Cerebellar cortex (tissue), 1 donor: ENCODE measurements at places on chromosomes 11 and 22.

- no peak for DNase-seq
Measured at GRCh38 chr22:25358421-25359170, 139.2 kb downstream of the CRYBB2 start.

DNA sequence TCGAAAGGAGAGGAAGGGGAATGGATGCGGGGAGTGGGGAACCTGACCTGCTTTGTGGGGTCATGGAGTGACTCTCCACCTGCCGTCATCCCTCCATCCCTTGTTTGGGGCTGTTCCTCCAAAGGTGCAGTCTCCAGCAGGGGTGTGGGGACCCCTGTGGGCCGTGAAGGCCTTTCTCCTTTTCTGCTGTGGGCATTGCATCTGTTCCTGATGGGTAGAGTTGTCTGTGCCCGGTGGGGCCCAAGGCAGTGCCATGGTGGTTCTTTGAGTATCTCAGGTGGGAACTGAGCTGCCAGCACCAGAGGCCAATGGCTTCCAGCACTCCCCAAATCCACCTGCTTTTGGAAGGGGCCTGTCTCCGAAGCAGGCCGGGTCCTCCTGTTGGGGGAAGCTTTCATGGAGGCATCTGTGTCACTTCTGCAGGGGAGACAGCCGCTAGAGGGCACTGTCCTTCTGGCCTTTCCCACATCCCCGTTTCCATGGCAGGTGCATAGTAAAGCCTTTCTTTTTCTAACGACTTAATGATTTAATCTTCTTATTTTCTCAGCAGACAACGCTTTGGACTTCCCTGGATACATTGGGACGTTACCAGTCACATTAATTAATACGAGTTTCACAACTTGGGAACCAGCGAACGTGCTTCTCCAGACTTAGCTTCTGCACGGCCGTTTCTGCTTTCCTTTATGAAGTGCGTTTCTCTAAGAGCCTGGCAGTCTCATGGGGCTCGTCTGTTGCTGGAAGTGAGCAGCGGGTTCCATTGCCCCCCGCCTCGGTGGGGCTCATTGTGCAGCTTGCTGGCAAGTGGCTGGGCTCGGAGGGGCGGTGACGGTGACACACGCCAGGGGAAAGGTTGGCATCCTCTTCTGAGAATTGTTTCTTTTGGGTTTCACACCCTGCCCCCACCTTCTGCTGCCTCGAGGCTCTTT lies 57.1 kb downstream of the PARVB start:
- DNase-seq, result peak; percentile 86

GRCh38 chr11:392102-392777 lies 1.8 kb upstream of the PKP3 start:
- no peak for DNase-seq

GRCh38 chr11:111561791-111562325 lies 21.3 kb downstream of the LAYN start:
- peak; percentile 47 for DNase-seq

- DNase-seq, result no peak
Measured at GRCh38 chr11:79174045-79175008, 266.5 kb downstream of the TENM4 start.

DNA sequence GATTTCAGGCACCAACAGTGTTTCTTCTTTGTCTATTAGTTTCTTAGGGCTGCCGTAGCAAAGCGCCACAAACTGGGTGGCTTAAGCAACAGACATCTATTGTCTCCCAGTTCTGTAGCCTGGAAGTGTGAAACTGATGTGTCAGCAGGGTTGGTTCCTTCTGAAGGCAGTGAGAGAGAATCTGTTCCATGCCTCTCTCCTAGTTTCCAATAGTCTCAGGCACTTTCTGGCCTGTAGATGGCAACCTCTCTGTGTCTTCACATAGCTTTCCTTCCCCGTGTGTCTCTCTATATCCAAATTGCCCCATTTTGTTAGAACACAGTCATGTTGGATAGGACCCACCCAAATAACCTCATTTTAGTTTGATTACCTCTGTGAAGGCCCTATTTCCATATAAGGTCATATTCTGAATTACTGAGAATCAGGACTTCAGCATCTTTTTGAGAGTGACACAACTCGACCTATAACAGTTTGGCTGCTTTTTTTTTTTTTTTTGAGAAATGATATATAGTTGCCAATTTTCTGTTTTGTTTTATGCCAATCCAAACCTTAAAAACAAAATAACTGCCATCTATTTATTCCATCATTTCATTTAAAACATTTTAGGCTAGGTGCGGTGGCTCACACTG lies 108.2 kb downstream of the SLC36A4 start:
- peak; percentile 43 for DNase-seq

DNA sequence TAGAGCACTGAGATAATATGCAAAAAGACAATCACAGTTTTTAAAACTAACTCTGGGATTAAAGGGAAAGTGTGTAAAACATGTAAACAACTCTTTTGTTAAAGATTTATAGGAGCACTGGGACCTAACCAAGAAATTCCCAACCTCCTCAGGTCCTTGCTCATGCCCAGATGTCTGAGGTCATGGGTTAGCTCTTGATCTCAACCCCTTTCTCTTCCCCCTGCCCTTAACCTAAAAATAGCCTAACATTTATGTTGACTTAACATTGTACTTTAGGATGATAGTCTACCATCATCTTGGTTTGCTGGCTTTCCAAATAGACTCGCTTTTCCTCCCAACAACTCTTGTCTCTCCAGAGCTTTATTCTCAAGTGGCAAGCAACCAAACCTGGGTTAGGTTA lies 258.2 kb upstream of the FAT3 start:
- DNase-seq, result no peak

GRCh38 chr11:8105133-8105532 lies 24.1 kb downstream of the TUB start:
- no peak for DNase-seq

DNA sequence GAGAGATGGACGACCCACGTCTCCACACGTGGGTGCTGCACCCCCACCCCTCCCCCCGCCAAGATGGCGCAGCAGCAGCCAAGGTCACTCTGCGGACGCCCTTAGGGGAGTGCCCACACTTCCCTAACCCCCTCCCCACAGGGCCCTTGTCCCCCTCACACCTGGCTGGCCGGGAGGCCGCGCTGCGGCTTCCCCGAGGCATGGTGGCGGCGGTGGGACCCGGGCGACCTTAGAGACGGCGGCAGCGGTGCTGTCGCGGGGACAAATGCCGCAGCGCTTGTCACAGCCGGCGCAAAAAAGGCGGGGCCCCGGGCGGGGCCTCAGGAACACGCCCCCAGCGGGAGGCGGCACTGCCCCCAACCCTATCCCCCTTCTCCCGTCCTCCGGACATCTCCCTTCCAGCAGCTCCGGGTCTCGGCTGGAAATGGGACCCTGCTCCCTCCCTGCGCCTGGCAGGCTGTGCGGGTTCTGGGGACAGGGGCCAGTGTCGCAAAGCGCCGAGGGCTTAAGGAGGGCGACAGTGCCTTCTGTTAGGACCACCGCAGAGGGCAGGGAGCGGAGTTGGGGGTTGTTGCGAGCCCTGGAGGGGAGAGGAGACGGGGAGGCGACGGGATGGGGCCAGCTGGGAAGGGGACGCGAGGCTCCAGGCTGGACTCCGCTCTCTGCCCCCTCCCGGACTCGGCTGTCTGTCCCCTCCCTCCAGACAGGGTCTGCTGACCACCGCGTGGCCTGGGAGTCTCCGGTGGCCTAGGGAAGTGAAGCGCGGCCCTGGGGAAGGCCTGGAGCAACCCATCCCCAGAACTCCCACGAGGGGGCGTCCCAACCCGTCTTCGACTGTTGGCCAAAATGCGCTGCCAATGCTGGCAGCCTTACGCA lies at the start of gene CHCHD10:
Gene CHCHD10, minus strand, starts transcription at position 300 of the 876 bp plus-strand sequence. Its CDS starts 98 bp downstream, at position 202.
- peak; percentile 78 for DNase-seq

GRCh38 chr22:21760640-21761039 lies 25.0 kb upstream of the YPEL1 start:
- no peak for DNase-seq

- DNase-seq, result no peak
Measured at GRCh38 chr11:25655636-25656035, 676.3 kb upstream of the ANO3 start.

DNA sequence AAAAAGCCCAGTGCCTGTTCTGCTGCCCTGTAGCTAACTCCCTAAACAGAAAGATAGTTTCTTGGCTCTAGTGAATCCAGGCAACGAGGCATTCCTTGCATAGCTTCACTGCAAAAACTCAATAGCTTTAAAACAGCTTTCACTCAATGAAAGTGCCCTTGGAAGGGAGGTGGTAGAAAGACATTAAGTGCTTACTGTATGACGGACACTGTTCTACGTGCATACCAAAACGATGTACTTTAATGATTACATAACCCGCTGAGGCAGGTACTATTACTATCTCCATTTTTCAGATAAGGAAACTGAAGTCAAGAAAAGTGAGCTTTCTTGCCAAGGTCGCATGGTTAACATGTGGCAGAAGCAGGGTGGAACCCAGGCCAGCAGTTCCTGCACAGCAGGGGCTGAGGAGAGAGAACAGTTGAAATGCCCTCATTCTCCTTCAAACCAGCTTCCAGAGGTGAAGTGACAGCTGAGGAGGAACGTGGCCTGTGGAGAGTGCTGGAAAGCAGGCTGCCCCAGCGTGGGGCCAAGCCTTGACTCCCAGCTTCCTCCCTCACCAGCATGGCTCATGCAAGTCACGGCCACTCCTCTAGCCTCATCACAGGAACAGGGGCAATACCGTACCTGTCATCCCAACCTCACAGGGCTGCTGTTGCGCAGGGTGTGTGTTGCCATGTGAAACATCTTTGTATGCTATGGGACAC lies 227.5 kb upstream of the NARS2 start:
- DNase-seq, result no peak

- DNase-seq, result no peak
Measured at GRCh38 chr11:72750556-72751115, 1.6 kb downstream of the ARAP1 start.

- no peak for DNase-seq
Measured at GRCh38 chr22:29345932-29346331, 30.4 kb upstream of the RASL10A start.

- no peak for DNase-seq
Measured at GRCh38 chr22:44143105-44143474, 37.6 kb upstream of the PARVG start.

DNA sequence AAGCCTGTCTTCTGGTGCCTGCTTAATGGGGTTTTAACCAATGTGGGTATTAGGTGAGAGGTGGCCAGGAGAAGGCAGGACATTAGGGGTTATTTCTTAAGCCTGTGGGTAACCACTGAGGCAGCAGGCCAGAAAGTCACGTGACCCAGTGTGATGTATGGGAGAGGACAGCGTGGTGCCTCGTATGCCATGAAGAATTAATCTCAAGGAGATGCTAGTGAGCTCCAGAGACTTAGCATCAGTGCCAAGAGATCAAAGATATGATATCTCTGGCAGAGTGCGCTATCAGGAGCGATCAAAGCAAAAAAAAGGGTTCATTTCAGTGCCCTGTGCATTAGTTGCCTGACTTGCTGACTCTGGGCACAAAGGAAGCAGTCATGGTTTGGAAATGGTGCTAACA lies 275.5 kb downstream of the KIRREL3 start:
- no peak for DNase-seq

DNA sequence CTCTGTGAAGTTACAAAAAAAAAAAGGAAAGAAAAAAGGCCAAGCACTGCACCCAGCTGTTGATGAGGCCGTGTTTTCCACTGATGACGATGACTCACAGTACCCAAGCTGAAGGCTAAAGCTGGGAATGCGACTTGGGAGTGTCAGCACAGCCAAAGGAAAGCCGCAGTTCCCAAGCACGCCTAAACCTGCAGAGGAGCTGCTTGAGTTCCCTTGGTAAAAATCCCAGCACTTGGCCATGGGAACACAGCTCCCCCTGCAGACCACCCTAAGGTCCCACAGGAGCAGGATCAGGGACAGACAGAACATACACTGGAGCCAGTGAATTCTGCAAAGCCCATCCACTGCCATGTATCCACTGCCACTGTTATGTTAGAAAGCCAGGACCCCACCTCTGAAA lies 39.9 kb downstream of the SERGEF start:
- peak; percentile 90 for DNase-seq
